ENCODE measurements at places on chromosomes 12 and 14. TPM values are rescaled to one million over a fixed set of nuclear protein-coding genes. Genes with fewer than 3 reads are reported as not detected.

Gene SMCO3
- not detected for total RNA-seq

DNA sequence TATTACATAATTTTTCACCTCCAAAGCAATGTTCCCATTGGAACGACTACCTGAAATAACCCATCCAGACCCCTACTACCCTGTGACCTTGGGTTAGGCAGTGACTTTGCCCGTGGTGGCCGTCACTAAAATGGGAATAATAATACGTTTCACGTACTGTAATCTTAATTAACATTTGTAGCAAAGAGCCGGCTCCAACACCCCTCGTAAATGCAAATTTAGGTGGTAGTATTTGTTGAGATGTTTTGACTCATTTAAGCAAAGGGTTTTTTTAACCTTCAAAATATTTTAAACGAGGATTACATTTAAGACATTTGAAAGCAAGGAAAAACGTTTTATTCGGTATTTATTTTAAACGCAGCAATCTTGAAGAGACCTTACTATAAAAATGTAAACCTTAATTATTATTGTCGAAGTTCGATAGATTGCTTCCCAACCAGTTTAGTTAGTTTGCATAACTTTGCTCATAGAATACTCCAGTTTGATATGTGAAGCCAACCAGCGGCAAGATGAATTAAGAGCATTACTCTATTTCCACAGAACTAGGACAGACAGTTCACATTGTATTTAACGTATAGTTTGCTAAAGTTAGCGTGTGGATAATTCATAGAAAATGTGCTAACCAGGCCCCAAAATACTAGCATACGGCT lies 1.4 kb upstream of the ARID2 start:
- no peak for DNase-seq
- H3K27me3 ChIP-seq, result no peaks in the 10 kb centered on the region
- peaks cover 2% of the 10 kb centered on the region for H3K4me1 ChIP-seq
- peaks cover 9% of the 10 kb centered on the region for H3K36me3 ChIP-seq

Gene AACS
- total RNA-seq, result 13.0 TPM

Gene CCDC38
- total RNA-seq, result not detected

- DNase-seq, result no peak
- H3K36me3 ChIP-seq, result no peaks in the 10 kb centered on the region
- H3K27ac ChIP-seq, result no peak overlapping the region
Measured at GRCh38 chr12:128613837-128614590, 209.7 kb downstream of the SLC15A4 start.

GRCh38 chr12:41264281-41264680 lies 76.2 kb downstream of the PDZRN4 start:
- no peaks in the 10 kb centered on the region for H3K4me1 ChIP-seq
- H3K36me3 ChIP-seq, result no peaks in the 10 kb centered on the region
- no peak overlapping the region for H3K4me3 ChIP-seq
- DNase-seq, result no peak

GRCh38 chr12:28961948-28962384 lies 187.1 kb upstream of the FAR2 start:
- DNase-seq, result no peak
- H3K4me3 ChIP-seq, result no peak overlapping the region
- no peak overlapping the region for H3K27ac ChIP-seq

Gene KRT6A
- not detected for total RNA-seq

- H3K27ac ChIP-seq, result no peak overlapping the region
- H3K4me3 ChIP-seq, result no peak overlapping the region
- H3K36me3 ChIP-seq, result no peaks in the 10 kb centered on the region
- DNase-seq, result no peak
Measured at GRCh38 chr12:9872162-9872561, 3.0 kb upstream of the CLEC2B start.

Gene GALNT4
- total RNA-seq, result 3.4 TPM

Data from K562 (cell line).